ENCODE measurements at places on chromosomes 5 and 9.

- DNase-seq = no peak
These were observed 11.8 kb downstream of the SLC12A7 start for GRCh38 chr5:1099926-1100663.

GRCh38 chr9:93276973-93277372 is 93.0 kb downstream of the WNK2 start:
- no peak for DNase-seq

- no peak for DNase-seq
These were observed 6.7 kb downstream of the AIF1L start for GRCh38 chr9:131103024-131103423.

DNA sequence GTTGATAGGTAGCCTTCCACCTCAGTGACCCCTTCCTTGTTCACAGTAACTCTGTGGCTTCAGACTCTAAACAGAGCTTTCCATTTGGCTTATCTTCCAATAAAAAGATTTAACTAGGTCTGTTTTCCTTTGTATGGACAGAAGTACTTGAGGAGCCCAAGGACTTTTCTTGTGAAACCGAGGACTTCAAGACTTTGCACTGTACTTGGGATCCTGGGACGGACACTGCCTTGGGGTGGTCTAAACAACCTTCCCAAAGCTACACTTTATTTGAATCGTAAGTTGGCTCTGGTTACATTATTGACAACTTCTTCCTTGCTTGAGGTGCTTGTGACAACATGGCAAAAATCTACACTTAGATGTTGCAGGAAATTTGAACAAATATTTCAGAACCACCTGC is 39.4 kb downstream of the OSMR start:
- no peak for DNase-seq

GRCh38 chr5:180605554-180606214 is 14.4 kb upstream of the SCGB3A1 start:
- DNase-seq = peak; percentile 27

GRCh38 chr9:95796029-95796428 is 79.5 kb upstream of the ERCC6L2 start:
- no peak for DNase-seq

DNA sequence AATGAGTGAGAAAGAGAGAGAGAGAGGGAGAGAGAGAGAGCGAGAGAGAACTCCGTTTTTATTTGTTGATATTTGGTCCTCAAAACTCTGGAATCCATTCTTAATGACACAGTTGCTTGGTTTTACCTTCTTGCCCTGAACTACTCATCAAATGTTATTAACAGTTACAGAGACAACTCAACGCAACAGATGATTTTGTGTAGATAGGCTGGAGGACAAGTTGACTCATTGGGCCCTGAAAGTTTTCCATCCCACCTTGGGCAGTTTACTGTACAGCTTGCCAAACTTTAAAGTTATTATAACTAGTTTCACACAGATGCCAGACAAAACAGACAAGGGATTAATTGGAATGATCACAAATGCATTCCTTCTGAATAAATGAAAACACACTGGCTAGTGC is 339.9 kb downstream of the ARL15 start:
- DNase-seq = no peak

DNA sequence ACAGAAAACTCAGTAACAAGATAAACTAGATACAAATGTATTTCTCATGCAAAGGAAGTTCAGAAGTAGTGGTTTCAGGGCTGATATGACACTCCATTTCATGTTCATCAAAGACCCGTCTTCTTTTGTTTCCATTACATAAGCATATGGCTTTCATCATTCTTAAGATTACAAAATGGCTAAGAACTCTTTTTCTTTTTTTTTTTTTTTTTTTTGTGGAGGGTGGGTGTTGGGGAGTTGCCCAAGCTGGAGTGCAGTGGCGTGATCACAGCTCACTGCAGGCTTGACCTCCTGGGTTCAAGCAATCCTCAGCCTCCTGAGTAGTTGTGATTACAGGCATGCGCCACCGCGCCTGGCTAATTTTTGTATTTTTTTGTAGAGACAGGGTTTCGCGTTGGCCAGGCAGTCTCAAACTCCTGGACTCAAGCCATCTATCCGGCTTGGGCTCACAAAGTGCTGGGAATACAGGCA is 22.0 kb upstream of the PTBP3 start:
- no peak for DNase-seq

GRCh38 chr5:4384649-4385048 is 755.5 kb upstream of the ADAMTS16 start:
- DNase-seq = no peak

- no peak for DNase-seq
These were observed 84.2 kb downstream of the FNBP1 start for GRCh38 chr9:129958796-129959195.

DNA sequence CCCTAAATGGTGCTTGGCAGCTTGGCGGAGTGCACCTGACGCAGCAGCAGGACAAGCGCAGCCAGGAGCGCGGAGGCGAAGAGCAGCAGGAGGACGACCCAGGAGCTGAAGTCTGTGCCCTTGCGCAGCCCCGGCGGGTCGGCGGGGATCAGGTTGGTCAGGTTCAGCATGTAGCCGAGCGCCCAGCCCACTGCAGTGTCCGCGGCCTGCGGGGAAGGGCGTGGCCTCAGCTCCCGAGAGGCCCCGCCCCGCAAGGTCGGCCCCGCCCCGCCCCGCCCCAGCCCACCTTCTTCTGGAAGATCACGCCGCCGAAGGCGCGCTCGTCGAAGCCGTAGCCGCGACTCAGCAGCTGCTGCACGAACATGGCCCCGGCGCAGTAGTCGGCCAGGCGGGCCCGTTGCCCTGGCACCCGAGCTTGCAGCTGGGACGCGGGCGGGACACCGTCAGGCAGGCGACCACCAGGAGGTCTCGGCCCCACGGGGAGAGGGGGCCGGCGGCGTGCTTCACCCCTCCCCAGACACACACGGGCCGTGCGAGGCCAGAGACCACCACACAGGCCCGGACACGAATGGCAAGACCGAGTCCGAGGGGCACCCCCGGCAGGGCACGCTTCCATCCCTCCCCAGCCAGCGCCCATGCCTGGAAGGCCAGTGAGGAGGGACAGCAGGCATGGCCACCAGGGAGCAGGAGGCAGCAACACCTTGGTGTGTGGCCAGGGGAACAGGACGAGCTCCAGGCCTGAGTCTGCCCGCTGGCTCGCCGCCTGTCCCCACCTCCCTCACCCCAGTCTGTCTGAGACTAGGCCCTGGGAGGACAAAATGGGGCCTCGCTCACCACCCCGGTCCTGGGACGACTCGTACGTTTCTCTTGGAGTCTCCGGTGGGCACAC is 2.9 kb upstream of the NPDC1 start:
- DNase-seq = no peak

- DNase-seq = no peak
These were observed 244.3 kb upstream of the PUM3 start for GRCh38 chr9:3088219-3088618.

DNA sequence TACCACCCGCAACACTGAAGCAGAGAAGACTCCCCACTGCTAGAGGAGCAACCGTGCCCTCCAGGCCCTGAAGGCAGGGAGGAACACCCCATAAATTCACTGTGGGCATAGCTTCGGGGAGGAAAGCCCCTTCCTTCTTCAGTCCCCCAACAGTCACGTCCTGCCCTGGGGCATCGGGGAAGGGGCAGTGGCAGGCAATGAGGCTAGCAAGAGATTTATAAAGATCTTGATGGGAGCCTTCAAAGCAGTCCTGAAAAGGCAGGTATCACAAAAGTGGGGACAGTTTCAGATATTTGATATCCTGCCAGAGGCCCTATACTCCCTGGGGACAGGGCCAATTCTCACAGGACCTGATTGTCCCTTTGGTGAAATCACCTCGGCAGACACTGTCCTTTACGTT is 16.9 kb upstream of the TRIM14 start:
- DNase-seq = no peak

- no peak for DNase-seq
These were observed 80.5 kb downstream of the PAPPA start for GRCh38 chr9:116234081-116234480.

DNA sequence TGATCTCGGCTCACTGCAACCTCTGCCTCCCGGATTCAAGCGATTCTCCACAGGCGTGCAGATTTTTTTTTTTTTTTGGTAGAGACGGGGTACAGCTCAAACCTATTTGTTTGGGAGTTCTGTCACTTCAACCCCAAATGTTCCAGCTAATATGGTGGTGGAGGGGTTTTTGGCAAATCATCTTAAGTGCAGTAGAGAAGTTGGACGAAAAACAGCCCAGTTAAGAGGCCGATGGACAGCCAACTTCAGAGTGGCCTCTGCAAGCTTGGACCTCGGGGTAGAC is 756 bp upstream of the PRR7 start:
- DNase-seq = no peak
